ENCODE measurements at places on chromosomes 2 and 18.

DNA sequence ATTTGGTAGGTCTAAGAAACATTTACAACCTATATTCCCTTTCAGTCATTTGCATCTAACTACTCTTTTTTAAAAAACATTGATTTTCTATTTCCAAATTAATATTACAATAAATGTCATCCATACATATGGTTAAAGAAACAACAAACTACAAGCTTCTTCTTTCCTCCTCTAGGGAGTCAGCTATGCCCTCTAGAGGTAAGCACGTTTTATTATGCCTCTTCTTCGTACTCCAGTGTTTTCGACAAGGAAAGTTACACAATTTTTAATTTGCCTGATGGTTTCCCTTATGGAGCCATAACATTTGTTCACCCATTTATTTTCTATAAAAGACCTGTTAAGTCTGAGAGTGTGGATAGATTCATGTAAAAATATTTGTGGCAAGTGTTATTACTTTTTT lies 183.4 kb upstream of the CDH7 start:
- DNase-seq: no peak
- H3K27ac ChIP-seq: no peak overlapping the region
- H3K4me3 ChIP-seq: no peak overlapping the region
- no peaks in the 10 kb centered on the region for H3K27me3 ChIP-seq
- no peaks in the 10 kb centered on the region for H3K36me3 ChIP-seq
- no peaks in the 10 kb centered on the region for H3K4me1 ChIP-seq

DNA sequence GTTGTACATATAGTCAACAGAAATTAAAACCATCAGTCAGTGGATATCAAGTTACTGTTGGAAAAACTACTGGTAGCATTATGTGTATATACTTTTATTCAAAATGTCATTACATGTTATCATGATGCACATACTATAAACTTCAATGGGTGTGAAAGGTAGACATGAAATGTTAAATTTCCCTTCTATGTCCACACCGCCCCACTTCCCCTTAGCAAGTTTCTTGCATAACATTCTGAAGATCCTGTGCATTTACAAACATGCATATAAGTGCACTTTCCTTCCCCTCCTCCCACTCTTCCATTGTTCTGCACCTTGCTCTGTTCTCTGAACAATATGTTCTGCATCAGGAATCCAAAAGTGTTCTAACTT lies 16.6 kb upstream of the HK2 start:
- H3K4me1 ChIP-seq: no peaks in the 10 kb centered on the region
- H3K4me3 ChIP-seq: no peak overlapping the region
- H3K27ac ChIP-seq: no peak overlapping the region
- H3K36me3 ChIP-seq: no peaks in the 10 kb centered on the region

GRCh38 chr18:58201733-58202730 lies 158.0 kb downstream of the NEDD4L start:
- no peaks in the 10 kb centered on the region for H3K27me3 ChIP-seq
- no peaks in the 10 kb centered on the region for H3K36me3 ChIP-seq

- DNase-seq: no peak
- H3K36me3 ChIP-seq: no peaks in the 10 kb centered on the region
- no peak overlapping the region for H3K4me3 ChIP-seq
- H3K4me1 ChIP-seq: no peaks in the 10 kb centered on the region
- H3K27me3 ChIP-seq: no peaks in the 10 kb centered on the region
- H3K27ac ChIP-seq: no peak overlapping the region
These were observed 18.8 kb downstream of the FAM124B start for GRCh38 chr2:224382973-224383555.

DNA sequence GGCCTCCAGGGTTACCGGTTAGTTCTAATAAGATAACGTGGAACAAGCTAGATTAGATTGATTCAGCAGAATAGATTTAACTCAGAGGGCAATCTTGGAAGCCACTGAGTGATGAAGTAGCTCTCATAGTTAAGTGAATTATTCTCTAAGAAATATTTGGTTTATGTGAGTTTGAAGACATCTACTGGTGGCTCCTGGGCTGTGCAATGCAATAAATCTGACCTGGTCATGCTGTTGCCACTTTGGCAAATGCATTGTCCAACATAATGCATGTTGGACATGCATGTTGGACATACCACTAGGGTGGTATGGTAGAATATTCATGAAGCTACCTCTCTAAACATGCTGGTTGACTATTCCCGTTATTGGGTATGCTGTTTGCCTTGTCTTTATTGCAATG lies 493.7 kb upstream of the VRK2 start:
- no peaks in the 10 kb centered on the region for H3K36me3 ChIP-seq
- H3K4me1 ChIP-seq: peaks cover 7% of the 10 kb centered on the region
- H3K4me3 ChIP-seq: no peak overlapping the region
- no peaks in the 10 kb centered on the region for H3K27me3 ChIP-seq
- no peak for DNase-seq

GRCh38 chr2:47041891-47042684 lies 113.0 kb downstream of the STPG4 start:
- H3K27me3 ChIP-seq: no peaks in the 10 kb centered on the region
- peaks cover 24% of the 10 kb centered on the region for H3K4me1 ChIP-seq
- no peak for DNase-seq

DNA sequence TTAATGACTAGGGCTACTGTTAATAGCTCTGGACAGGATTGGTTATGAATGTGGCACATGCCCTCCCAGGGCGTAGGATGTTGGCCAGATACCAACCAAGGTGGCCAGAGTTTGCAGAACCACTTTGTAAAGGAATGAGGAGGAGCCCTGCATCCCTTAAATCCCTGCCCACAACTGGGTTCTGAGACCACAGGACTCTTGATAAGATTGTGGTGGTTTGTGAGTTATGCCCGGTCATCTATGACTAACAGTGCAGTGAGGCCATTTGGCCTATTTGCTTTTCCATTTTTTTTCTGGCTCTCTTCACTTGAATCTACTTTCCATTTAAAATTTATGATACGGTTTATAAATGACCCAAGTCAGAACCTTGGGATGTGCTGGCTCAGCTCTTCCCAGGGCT lies 294.5 kb downstream of the PRKCE start:
- no peaks in the 10 kb centered on the region for H3K27me3 ChIP-seq
- H3K4me1 ChIP-seq: no peaks in the 10 kb centered on the region
- no peaks in the 10 kb centered on the region for H3K36me3 ChIP-seq
- DNase-seq: no peak
- no peak overlapping the region for H3K4me3 ChIP-seq
- H3K27ac ChIP-seq: no peak overlapping the region

DNA sequence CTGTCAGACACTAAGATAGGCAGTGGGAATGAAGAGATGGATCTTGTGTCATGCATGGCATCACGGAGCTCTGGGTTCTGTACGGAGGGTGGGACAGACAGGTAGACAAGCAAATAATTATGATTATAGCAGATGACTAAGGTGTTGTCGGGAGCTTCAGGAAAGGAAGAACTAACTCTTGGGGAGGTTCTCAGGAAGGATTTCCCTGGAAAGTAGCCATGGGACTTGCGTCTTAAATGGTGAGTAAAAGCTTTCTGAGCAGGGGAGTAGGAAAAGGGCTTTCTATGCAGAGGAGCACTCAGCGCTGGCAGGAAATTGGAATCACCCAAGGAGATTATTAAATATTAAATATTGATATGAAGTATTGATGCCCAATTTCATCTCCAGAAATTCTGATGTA lies 35.5 kb downstream of the ATOH8 start:
- H3K27ac ChIP-seq: no peak overlapping the region
- DNase-seq: no peak

DNA sequence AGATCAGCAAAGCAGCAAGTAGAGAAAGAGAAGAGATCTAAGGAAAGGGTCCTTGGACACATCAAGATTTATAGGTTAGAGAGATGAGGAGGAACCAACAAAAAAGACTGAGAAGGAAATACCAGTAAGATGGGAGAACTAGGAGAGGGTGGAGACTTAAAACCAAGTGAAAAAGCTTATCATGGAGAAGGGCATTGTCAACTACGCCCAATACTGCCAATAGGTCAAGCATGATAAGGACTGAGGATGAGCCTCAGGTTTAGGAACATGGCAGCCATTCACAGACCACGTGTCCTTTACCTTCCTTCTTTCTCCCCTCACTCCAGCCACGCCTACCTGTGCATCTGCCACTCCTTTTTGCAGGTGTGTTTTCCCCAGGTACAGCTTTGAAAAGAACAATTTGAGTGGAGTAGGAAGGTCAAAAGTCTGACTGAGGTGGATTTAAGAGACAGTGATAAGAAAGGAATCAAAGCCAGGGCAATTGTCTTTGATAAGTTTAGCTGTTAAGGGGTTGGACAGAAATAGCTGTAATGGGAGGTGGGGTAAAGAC lies 238.7 kb downstream of the STK39 start:
- no peak overlapping the region for H3K4me3 ChIP-seq
- H3K27me3 ChIP-seq: no peaks in the 10 kb centered on the region
- H3K36me3 ChIP-seq: no peaks in the 10 kb centered on the region
- H3K27ac ChIP-seq: no peak overlapping the region
- no peaks in the 10 kb centered on the region for H3K4me1 ChIP-seq

DNA sequence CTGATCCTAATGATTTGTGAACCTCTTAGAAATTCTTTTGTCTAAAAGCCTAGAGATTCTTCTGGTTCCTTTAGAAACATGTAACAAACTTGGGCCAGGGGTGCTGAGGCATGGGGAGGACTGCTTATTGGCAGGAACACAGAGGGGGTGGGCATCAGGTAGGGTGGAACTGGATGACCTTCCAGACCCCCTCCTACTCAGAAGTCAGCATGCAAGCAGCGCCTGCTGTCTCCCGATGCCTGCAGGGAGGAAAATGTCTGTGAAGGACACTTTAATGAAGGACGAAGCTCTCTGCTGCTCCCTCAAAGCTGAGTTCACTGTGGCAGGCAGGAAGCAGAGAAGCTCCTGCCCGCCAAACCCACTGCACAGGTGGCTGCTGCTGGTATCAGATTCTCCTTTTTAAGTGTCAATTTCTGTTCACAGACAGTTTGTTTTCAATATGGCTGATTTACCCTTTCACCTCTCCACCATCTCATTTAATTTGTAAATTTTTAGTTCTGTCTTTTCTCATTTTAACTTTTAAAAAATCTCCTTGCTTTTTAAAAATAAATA lies 19.4 kb downstream of the COA5 start:
- no peak overlapping the region for H3K4me3 ChIP-seq
- no peak overlapping the region for H3K27ac ChIP-seq
- no peaks in the 10 kb centered on the region for H3K27me3 ChIP-seq

GRCh38 chr2:234257859-234258561 lies 207.5 kb downstream of the SPP2 start:
- no peak overlapping the region for H3K4me3 ChIP-seq
- H3K4me1 ChIP-seq: no peaks in the 10 kb centered on the region
- H3K27ac ChIP-seq: no peak overlapping the region
- H3K27me3 ChIP-seq: no peaks in the 10 kb centered on the region
- H3K36me3 ChIP-seq: no peaks in the 10 kb centered on the region
- DNase-seq: no peak

DNA sequence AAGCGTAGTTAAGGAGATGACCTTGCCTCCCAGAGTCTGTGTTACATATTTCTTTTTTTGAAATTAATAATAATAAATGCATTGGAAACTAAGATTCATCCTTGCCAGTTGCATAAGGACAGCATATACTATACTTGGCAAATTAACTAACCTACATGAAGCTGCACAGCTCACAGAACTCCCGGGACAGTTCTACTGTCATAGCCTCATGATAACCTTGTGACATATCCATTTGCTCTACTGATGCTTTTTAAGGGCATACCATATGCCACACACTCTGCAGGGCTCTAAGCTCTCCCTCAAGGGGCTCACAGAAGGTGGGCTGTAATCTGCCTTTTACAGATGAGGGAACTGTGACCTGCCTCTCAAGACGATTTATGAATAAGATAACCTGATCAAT lies 3.8 kb downstream of the ITGB1BP1 start:
- no peaks in the 10 kb centered on the region for H3K27me3 ChIP-seq
- peaks cover 28% of the 10 kb centered on the region for H3K4me1 ChIP-seq
- no peak overlapping the region for H3K4me3 ChIP-seq
- H3K36me3 ChIP-seq: no peaks in the 10 kb centered on the region
- DNase-seq: no peak

Data from MM.1S (cell line).